ENCODE measurements at places on chromosomes 2 and 18. TPM values are rescaled to one million over a fixed set of nuclear protein-coding genes. Genes with fewer than 3 reads are reported as not detected.
A peak's percentile ranks its signal among the peaks of the same experiment; 100 is the strongest.

- H3K27ac ChIP-seq, result no peak overlapping the region
- no peak for DNase-seq
- H3K4me3 ChIP-seq, result no peak overlapping the region
- no peaks in the 10 kb centered on the region for H3K27me3 ChIP-seq
- H3K4me1 ChIP-seq, result no peaks in the 10 kb centered on the region
These were observed 33.8 kb downstream of the TEX51 start for GRCh38 chr2:126932529-126932928.

- no peaks in the 10 kb centered on the region for H3K27me3 ChIP-seq
- H3K4me3 ChIP-seq, result peak within 1 kb of the TSS; percentile 40
- peak within 1 kb of the TSS; percentile 74 for H3K27ac ChIP-seq
- H3K4me1 ChIP-seq, result peaks cover 81% of the 10 kb centered on the region
- no peaks in the 10 kb centered on the region for H3K36me3 ChIP-seq
These were observed at the start of gene RTP5 for GRCh38 chr2:241869087-241869961. Gene RTP5 (plus strand): TSS chr2:241869729. CDS start chr2:241869757, 28 bp downstream.

The KLHL41 gene
- total RNA-seq, result 0.27 TPM

DNA sequence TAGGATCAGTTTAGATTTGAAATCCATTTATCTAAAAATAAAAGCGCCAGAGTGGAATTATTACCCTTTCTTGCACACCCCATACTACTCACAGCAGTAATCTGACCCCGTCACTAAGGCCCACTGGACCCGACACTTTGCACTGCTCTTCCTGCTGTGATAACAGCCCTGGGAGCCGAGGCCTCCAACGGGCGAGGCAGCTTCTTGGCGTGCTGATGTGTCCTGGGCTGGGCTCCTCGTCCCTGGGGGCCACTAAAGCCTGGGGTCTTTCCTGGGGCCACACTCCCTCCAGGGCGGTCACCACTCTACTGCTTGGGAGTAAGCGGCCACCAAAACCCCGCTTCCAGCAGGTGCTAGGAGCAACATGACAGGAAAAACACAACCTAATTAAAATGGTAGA, 61.7 kb downstream of the ZAP70 start:
- DNase-seq, result no peak
- H3K4me3 ChIP-seq, result no peak overlapping the region
- H3K27ac ChIP-seq, result no peak overlapping the region
- H3K4me1 ChIP-seq, result no peaks in the 10 kb centered on the region
- no peaks in the 10 kb centered on the region for H3K27me3 ChIP-seq

DNA sequence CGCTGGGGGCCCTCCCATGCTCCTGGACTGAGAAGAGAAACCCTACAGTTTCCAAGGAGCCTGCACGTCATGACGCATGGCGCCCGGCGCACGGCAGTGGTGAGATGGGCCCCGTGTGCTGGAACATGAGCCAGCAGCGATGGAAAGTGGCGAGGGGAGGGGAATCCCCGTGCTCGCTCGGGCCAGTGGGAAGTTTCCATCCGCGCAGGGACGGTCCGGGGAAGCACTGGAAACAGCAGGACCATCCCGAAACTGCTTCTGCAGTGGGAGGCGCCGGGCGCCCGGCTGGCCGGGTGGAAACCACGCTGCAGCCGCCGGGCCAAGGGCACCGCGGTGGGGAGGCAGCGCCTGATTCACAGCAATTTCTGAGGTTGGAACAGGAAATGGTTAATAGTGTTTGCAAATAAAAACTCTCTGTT, 4.9 kb upstream of the PDCD1 start:
- no peaks in the 10 kb centered on the region for H3K27me3 ChIP-seq
- H3K4me1 ChIP-seq, result peaks cover 97% of the 10 kb centered on the region
- no peaks in the 10 kb centered on the region for H3K36me3 ChIP-seq
- peak; percentile 66 for DNase-seq
- peak overlapping the region; percentile 25 for H3K4me3 ChIP-seq

- H3K4me3 ChIP-seq, result no peak overlapping the region
- no peaks in the 10 kb centered on the region for H3K36me3 ChIP-seq
- no peaks in the 10 kb centered on the region for H3K4me1 ChIP-seq
These were observed 851.2 kb upstream of the CRIM1 start for GRCh38 chr2:35504419-35504818.

GRCh38 chr18:49858309-49859020, 45.1 kb upstream of the ACAA2 start:
- H3K27me3 ChIP-seq, result no peaks in the 10 kb centered on the region
- peak; percentile 46 for DNase-seq
- H3K27ac ChIP-seq, result no peak overlapping the region
- H3K4me3 ChIP-seq, result no peak overlapping the region
- H3K36me3 ChIP-seq, result no peaks in the 10 kb centered on the region

GRCh38 chr18:172361-172760, 14.0 kb downstream of the USP14 start:
- no peak overlapping the region for H3K4me3 ChIP-seq
- H3K4me1 ChIP-seq, result no peaks in the 10 kb centered on the region
- H3K27ac ChIP-seq, result no peak overlapping the region
- peaks cover 8% of the 10 kb centered on the region for H3K36me3 ChIP-seq
- no peak for DNase-seq
- no peaks in the 10 kb centered on the region for H3K27me3 ChIP-seq

The RNU2-63P gene
- 35.8 TPM for total RNA-seq

DNA sequence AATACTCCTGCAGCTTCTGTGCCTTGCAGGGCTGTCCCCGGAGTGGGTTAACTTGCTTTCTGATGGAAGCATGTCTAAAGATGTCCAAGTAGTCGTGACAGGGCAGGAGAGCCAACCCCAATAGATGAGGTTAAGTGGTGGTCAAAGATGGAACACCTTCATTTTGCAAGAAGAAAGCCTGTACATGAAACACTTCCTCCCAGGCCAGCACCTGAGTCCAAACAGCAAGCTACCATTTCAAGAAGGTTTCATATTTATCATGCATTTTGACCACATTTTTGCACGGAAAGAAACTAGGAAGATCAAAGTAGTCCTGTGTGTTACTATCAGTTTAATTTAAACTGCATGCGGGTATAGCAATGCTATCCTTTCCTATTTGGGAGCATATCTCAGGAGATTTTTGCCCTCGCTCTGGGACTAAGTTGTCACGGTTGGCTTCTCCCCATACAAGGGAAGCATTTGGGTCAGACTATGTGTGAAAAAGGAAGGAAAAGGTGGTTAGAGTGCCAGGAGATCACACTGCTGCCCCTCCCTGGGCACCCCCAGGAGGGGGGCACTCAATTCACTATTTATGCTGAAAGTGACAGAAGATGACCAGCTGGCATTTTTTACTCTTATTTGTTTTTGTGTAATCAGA, 187.6 kb downstream of the ZNF521 start:
- no peaks in the 10 kb centered on the region for H3K36me3 ChIP-seq
- no peak for DNase-seq
- H3K4me1 ChIP-seq, result peaks cover 7% of the 10 kb centered on the region
- no peak overlapping the region for H3K27ac ChIP-seq

GRCh38 chr18:77062518-77063003, 70.0 kb downstream of the MBP start:
- peaks cover 4% of the 10 kb centered on the region for H3K36me3 ChIP-seq
- H3K27me3 ChIP-seq, result no peaks in the 10 kb centered on the region
- DNase-seq, result peak; percentile 86
- peak overlapping the region; percentile 23 for H3K4me3 ChIP-seq

The UGT1A8 gene
- total RNA-seq, result not detected

- no peak for DNase-seq
- H3K4me3 ChIP-seq, result no peak overlapping the region
- no peaks in the 10 kb centered on the region for H3K4me1 ChIP-seq
- peaks cover 3% of the 10 kb centered on the region for H3K27me3 ChIP-seq
- no peaks in the 10 kb centered on the region for H3K36me3 ChIP-seq
These were observed 110.6 kb upstream of the TNP1 start for GRCh38 chr2:216970359-216970915.

The METAP1D gene
- 9.0 TPM for total RNA-seq
